ENCODE measurements at places on chromosomes 13 and 19. TPM values are rescaled to one million over a fixed set of nuclear protein-coding genes. Genes with fewer than 3 reads are reported as not detected.

- H3K36me3 ChIP-seq: no peaks in the 10 kb centered on the region
- H3K4me3 ChIP-seq: no peak overlapping the region
- no peak overlapping the region for H3K27ac ChIP-seq
Observed at GRCh38 chr19:36482876-36483275, 6.5 kb downstream of the ZNF566 start.

GRCh38 chr19:51687791-51688670 is 5.1 kb upstream of the SPACA6 start:
- H3K27me3 ChIP-seq: no peaks in the 10 kb centered on the region
- H3K4me3 ChIP-seq: peak overlapping the region; percentile 22
- peak overlapping the region; percentile 34 for H3K27ac ChIP-seq
- DNase-seq: peak; percentile 82
- no peaks in the 10 kb centered on the region for H3K36me3 ChIP-seq

LILRB3 gene
- total RNA-seq: 18.8 TPM

- H3K4me3 ChIP-seq: peak overlapping the region; percentile 88
- H3K27ac ChIP-seq: peak overlapping the region; percentile 38
- no peaks in the 10 kb centered on the region for H3K27me3 ChIP-seq
- DNase-seq: no peak
- no peaks in the 10 kb centered on the region for H3K36me3 ChIP-seq
- no peaks in the 10 kb centered on the region for H3K4me1 ChIP-seq
Observed at GRCh38 chr19:10568062-10568825, 535 bp downstream of the CDKN2D start.

DNA sequence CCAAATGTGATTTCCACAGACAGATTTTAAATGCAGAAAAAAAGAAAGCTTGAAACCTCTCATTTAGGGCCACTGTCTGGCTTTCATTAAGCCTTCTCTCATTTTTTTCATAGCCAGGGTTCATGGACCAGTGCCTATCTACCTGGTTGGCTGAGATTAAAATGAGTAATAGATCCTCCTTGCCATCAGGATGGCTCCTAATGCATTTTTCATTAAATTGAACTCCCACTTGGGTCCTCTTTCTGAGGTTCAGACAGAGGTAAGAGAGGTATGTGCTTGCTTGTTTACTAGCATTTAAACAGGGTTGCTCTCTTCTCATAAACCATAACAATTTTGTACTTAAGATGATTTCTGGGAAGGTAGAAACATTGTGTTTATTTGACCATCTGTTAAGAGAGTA is 473.0 kb downstream of the TBC1D4 start:
- H3K27ac ChIP-seq: no peak overlapping the region
- no peak overlapping the region for H3K4me3 ChIP-seq
- DNase-seq: no peak
- H3K4me1 ChIP-seq: no peaks in the 10 kb centered on the region

GPC6 gene
- 37.4 TPM for total RNA-seq

GPR4 gene
- 10.9 TPM for total RNA-seq

GRCh38 chr13:49782784-49783183 is 9.7 kb downstream of the KPNA3 start:
- no peak overlapping the region for H3K27ac ChIP-seq
- no peaks in the 10 kb centered on the region for H3K27me3 ChIP-seq
- no peak overlapping the region for H3K4me3 ChIP-seq
- DNase-seq: no peak
- H3K4me1 ChIP-seq: peaks cover 2% of the 10 kb centered on the region
- H3K36me3 ChIP-seq: no peaks in the 10 kb centered on the region

GRCh38 chr13:20173116-20173746 is 12.4 kb upstream of the GJA3 start:
- no peaks in the 10 kb centered on the region for H3K36me3 ChIP-seq
- DNase-seq: no peak
- H3K27ac ChIP-seq: no peak overlapping the region
- no peak overlapping the region for H3K4me3 ChIP-seq

GRCh38 chr19:17125728-17126677 is 50.4 kb downstream of the MYO9B start:
- no peaks in the 10 kb centered on the region for H3K27me3 ChIP-seq
- H3K27ac ChIP-seq: peak overlapping the region; percentile 32
- no peaks in the 10 kb centered on the region for H3K4me1 ChIP-seq
- peak; percentile 90 for DNase-seq

DNA sequence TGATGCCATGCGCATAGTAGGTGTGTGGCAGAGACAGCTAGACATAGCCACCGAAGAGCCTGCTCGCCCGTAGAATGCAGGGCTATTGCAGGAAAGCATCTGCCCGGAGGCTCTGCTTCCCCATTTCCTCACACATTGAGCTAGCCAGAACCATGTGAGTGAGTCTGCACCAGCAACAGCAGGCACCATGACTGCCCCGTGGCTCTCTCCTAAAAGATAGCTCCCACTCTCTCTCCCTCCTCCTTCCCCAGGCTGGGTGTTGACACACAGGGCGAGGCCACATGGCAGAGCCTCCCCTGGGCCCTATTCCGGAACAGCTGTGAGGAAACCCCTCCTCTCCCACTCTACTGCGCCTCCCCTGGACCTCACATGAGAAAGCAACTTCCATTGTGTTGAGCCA is 52.3 kb upstream of the ATP12A start:
- H3K36me3 ChIP-seq: no peaks in the 10 kb centered on the region
- H3K4me3 ChIP-seq: no peak overlapping the region
- H3K27me3 ChIP-seq: no peaks in the 10 kb centered on the region
- no peak overlapping the region for H3K27ac ChIP-seq
- DNase-seq: no peak

GRCh38 chr13:39602277-39602613 is 748 bp downstream of the LHFPL6 start:
- H3K27me3 ChIP-seq: no peaks in the 10 kb centered on the region
- H3K4me3 ChIP-seq: peak overlapping the region; percentile 85
- H3K27ac ChIP-seq: no peak overlapping the region
- H3K36me3 ChIP-seq: no peaks in the 10 kb centered on the region

PTPRH gene
- 0.29 TPM for total RNA-seq

DNA sequence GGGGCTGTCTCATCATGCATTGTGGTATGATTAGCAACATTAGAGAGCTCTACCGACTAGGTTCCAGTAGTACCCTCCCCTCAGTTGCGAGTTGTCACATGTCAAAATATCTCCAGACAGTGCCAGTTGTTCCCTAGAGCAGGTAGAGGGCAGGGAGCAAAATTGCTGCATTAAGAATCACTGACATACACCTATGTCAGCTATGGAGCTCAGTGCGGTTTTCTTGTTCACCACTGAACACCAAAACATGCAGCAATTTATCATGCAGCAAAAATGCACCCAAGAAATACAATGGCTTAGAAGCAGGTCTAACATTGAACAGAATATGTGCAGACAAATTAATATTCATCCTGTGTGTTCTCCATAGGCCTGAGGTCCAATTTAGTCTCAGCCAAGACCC is 186.9 kb upstream of the STARD13 start:
- DNase-seq: no peak
- no peak overlapping the region for H3K27ac ChIP-seq
- no peaks in the 10 kb centered on the region for H3K36me3 ChIP-seq

DNA sequence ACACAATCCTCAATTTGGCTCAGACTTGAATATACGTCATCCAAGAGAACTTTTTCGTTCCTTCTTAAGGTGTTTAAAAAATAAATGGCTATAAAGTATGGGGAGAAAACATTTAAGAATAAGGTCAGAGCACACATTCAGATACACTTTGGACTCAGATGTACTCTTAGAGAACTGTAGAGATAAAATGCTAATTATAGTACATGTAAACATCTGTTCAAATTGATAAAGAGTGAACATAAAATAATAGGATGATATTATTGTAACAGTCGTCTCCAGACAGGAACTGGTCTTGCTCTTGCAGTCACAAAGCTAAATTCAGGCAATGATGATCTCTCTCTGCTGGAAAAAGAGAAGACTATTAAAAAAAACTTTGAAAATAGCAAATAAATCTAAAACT is 91.4 kb downstream of the RBM26 start:
- no peaks in the 10 kb centered on the region for H3K36me3 ChIP-seq
- H3K4me3 ChIP-seq: no peak overlapping the region
- no peaks in the 10 kb centered on the region for H3K27me3 ChIP-seq
- no peak overlapping the region for H3K27ac ChIP-seq
- no peak for DNase-seq
- H3K4me1 ChIP-seq: no peaks in the 10 kb centered on the region

GET3 gene
- total RNA-seq: 42.2 TPM

GRCh38 chr13:76307142-76307541 is 579.1 kb downstream of the KCTD12 start:
- no peaks in the 10 kb centered on the region for H3K36me3 ChIP-seq
- H3K4me3 ChIP-seq: no peak overlapping the region
- H3K27ac ChIP-seq: no peak overlapping the region
- H3K27me3 ChIP-seq: no peaks in the 10 kb centered on the region
- DNase-seq: no peak

CYP4F2 gene
- total RNA-seq: not detected

SPACA4 gene
- not detected for total RNA-seq
